Stimulated activated naive CD4-positive, alpha-beta T cell treated with Interleukin-2 at 50 U/mL for 16 hours (primary cell): ENCODE measurements at places on chromosomes 2 and 18.

DNA sequence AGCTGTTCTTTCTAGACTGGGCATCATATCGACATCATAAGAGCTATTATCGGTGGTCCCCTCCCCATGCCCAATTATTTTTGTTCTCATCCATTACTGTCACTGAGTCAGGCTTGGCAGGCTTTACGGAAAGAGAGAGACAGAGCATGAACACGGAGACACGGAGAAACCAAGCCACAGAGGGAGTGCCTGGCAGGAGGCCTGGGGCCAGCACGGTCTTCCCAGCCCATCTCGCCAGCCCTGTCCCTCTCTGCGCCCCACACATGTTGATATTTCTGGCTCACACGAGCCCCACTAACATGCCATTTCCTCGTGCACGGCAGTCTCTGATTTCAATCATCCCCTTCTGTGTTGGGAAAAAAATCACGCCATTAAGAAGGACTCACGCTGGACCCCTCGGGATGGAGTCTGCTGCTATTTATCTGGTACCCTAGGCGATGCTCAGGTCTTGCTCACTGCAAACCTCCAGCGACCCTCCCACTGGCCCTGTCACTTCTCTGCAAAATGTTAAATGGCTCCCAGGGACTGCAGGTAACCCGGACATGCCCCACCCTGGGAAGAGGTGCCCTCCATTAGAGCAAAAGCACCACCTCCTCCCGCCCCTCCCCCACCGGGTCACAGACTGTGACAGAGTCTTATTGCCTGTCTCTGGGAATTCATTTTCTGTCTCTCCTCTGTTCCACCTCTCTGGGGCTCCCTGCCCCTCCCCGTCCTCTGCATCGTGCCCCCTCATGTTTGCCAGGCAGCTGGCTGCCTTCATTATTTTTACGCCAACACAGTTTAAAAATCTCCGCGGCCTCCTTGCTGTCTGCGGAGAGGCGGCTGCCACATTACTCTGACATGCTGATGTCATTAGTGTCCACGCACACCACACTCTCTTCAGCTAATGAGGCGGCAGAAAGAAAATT is 40.1 kb upstream of the GBX2 start:
- no peak for DNase-seq

- no peak for DNase-seq
These were observed 135.0 kb downstream of the FIGN start for GRCh38 chr2:163600801-163601200.

DNA sequence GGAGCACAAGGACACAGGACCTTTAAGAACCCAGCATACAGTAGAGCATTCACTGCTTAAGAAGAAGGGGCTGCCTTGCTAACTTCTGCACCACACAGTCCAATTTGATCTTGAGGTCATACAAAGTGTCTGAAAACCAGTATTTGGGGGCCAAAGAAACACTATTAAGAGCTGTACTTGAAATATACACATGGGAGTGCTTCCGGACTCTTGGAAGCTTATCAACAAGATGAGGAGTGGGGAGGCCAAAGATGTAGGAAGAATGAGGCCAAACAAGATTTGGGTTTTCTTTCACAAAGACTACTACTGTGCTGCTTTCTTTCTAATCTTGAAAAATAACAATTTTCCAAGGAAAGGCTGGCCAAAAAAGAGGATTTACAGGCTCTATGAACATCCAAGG is 24.8 kb upstream of the MALL start:
- DNase-seq, result no peak

DNA sequence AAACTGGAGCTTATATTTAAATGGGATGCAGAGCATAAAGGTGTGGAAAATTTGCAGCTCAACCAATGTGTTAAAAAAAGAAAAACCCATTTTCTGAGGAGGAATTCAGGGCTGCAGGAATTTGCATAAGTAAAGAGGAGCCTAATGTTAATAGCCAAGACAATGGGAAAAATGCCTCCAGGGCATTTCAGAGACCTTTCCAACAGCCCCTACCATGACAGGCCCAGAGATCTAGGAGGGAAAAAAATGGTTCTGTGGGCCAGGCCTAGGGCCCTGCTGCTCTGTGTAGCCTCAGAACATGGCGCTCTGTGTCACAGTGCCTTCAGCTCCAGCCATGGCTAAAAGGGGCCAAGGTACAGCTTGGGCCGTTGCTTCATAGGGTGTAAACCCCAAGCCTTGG is 719.7 kb upstream of the ACVR2A start:
- DNase-seq, result no peak

GRCh38 chr2:190050001-190050400 is 12.5 kb downstream of the MSTN start:
- DNase-seq, result no peak
